MV-4-11 (cell line): ENCODE measurements at places on chromosomes 11 and 22.

DNA sequence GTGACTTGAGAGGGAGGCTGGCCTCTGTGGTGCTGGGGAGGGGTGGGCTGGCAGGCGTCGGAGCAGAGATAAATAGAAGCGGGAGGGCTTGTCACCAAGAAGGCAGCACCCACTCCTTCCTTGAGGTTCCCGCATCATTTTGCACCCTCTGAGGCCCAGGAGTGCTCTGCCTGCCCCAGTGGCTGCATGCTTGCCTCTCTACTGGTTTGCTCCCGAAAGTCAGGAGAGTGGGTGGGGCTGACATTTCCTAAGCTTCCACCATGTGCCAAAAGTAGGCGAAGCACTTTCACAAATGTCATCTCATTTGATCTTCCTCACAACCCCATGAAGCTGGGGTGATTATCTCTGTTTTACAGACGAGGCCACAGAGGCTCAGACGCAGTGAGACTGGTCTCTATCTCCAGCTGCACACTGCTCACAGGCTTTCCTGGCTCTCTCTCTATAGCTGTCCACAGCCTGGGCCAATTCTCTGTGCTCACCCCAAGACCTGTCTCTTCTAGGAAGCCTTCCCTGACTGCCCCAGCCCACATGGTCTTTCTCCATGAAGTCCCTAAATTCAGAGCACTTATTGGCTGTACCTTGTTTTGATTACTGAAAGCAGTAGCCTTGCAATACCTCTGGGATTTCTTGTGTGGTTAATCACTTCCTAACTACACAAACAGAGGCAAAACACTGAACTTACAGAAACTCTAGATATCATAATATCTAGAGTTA is 2.6 kb upstream of the UCP3 start:
- no peak for DNase-seq

- DNase-seq: no peak
Observed at GRCh38 chr11:76745561-76746207, 37.5 kb upstream of the TSKU start.

- DNase-seq: peak; percentile 95
Observed at GRCh38 chr22:24894220-24894975, 52.1 kb downstream of the LHFPL7 start.

DNA sequence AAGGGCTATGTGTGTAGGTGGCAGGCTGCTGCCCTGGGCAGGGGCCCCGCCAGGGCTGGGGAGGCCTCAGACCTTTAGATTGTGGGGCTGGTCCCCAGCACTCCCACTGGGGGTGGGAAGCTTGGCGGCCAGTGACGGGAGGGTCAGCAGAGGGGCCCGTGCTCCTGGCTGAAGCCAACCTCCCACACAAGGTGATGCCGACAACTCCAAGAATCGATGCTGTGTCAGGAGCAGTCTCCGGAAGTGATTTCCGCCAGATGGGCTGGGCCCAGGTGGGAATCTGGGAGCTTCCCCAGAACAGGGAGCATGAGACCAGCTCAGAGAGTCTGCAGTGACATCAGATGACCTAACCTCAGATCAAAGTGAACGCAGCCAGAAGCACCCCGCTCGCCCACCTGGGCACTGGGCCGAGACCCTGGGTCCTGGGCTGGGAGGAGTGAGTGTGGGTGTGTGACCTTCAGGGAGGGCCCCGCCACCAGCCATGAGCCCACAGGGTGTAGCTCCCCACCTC is 7.7 kb downstream of the TRPM5 start:
- DNase-seq: no peak

- no peak for DNase-seq
Observed at GRCh38 chr11:131888230-131888855, 517.9 kb downstream of the NTM start.
